Non-pigmented ciliary epithelial cell (primary cell): ENCODE measurements at places on chromosomes 5 and 9.

DNA sequence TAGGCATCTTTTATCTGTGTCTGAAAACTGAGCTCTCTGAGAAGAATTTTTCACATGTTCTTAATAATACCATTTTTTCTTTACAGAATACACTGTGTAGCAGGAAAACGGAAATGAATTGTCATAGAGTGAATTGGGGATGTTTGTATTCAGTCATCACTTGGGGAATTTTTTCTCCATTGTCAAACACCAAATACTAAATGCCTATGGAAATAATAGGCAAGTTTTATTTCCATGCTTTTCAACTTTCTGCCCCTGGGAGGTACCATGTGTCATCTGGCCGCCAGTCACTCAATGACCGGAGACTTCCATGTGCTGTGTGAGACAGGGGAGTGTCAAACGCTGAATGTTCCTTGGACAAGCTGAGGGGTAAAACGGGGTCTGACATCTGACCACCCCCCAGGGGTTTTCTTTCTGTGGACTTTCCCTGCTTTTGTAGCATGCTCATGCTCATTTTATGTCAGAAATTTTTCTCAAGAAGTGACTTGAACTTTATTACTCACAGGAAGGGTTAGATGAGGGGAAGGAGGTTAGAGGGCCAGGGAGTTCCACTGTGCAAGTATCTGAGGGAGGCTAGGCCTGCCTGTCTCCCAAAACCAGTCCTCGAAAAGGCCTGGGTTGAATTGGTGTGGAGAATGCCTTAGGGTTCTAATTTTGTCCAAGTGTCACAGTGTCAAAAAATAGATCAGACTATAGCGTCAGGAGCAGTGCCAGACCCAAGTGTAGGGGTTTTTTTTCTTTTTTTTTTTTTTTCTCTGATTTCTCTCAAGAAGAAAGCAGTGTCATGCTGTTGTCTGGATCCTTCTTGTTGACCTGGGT, 438.6 kb downstream of the AGTPBP1 start:
- no peak for DNase-seq

DNA sequence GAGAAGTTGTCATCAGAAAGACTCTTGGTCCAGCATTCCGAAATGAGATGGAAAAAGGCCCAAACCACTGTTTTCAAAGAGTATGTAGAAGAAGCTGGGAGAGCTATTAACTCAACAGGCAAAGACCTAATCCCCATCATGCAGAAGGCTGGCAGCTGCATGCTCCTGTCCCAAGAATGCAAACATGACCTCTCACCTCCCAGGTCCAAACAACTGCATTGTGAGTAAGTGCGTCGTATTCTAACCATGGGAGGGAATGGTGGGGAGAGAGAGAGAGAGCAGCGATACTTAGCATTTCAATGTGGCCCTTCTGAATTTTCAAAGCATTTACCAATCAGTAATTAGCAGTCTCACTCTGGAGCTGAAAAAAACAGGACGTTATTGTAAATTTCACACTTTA, 27.6 kb downstream of the TRPC7 start:
- DNase-seq: no peak

- no peak for DNase-seq
These were observed 40.9 kb downstream of the STX17 start for GRCh38 chr9:99947395-99947794.

GRCh38 chr5:424301-425110, 18.5 kb upstream of the EXOC3 start:
- no peak for DNase-seq

GRCh38 chr9:137694962-137695875, 76.4 kb downstream of the EHMT1 start:
- no peak for DNase-seq

DNA sequence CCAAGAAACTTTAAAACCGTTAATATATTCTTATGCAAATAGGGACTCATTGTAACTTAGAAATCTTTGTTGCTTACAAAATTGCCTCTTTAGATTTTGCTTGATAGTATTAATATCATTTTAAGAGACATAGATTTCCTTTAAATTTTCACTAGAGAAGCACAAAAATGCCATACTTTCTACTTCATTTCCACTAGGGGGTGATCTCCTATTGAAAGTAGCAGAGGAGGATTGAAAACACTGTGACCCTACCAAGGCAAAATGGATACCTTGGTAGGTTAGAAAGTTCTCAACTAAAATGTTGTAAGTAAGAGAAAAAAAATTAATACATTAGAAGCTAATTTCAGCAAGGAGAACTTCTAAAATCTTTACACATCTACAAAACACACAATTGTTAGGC, 204.9 kb downstream of the CHSY3 start:
- DNase-seq: no peak

GRCh38 chr5:133928587-133929393, 39.6 kb downstream of the C5orf15 start:
- DNase-seq: no peak

DNA sequence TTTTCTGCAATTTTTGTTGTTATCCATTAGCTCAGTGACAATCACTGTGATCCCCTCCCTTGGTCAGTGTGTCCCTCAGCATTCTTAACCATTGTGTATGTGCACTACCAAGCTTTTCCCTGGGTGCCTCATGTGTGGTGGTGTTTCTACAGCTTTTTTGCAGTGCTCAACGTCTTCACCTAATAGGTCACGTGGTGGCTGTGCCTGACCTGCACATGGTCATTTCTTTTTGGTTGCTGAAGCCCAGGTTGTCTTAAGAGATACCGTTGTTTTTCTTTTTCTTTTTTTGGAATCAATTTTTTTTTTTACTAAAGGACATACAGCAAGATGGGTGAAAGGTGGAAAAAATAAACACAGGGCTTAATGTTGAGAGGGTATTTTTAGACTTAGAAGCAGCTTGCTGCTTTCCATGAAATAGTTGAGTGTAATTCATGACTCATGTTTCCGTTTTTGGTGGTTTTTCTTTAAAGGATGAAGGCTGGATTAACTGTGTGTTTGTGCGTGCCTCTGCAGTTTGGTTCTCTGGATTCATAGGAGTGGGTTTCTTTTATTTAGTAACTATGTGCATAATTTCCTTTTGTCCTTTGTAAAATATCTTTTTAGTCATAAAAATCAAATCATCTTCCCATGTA, 22.2 kb downstream of the SH3GL2 start:
- DNase-seq: peak; percentile 23

- DNase-seq: no peak
These were observed 572.9 kb upstream of the PTGER4 start for GRCh38 chr5:40106847-40107246.

- DNase-seq: no peak
These were observed 29.2 kb upstream of the PANK3 start for GRCh38 chr5:168608386-168608785.

DNA sequence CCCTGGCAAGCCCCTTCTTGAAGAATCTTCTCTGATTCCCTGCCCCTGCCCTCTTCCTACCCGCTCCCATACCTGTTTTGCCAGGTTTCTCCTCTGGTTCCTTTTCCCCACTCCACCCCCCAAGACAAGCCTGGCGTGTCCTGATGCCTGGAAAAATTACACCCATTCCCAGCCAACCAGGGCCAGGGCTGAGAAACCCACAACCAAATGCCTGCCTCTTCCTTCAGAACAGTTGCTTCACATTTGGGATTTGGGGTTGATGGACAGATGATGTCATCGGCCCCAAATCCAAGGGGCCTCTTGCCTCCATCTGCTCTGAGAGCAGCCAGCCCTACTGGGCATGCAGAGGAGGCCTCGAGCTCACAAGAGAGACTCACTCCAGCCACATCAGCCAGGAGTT, 8.8 kb upstream of the NEK6 start:
- no peak for DNase-seq

DNA sequence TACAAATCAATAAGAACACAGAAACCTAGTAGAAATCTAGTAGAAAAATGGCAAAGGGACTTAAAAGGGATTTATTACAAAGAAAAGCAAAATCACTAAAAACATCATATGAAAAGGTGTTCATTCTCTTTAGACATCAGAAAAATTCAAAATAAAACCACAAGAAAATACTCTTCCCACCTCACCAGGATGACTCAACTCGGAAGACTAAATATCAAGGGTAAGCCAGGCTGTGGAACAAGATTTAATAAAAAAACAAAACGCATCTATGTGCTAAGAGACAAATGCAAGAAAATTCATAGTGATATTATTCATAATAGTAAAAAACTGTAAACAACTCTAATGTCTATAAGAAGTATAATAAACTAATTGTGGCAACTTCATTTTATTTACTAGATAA, 181.6 kb upstream of the GHR start:
- DNase-seq: no peak

- no peak for DNase-seq
These were observed 29.8 kb upstream of the VCAN start for GRCh38 chr5:83441747-83442146.

DNA sequence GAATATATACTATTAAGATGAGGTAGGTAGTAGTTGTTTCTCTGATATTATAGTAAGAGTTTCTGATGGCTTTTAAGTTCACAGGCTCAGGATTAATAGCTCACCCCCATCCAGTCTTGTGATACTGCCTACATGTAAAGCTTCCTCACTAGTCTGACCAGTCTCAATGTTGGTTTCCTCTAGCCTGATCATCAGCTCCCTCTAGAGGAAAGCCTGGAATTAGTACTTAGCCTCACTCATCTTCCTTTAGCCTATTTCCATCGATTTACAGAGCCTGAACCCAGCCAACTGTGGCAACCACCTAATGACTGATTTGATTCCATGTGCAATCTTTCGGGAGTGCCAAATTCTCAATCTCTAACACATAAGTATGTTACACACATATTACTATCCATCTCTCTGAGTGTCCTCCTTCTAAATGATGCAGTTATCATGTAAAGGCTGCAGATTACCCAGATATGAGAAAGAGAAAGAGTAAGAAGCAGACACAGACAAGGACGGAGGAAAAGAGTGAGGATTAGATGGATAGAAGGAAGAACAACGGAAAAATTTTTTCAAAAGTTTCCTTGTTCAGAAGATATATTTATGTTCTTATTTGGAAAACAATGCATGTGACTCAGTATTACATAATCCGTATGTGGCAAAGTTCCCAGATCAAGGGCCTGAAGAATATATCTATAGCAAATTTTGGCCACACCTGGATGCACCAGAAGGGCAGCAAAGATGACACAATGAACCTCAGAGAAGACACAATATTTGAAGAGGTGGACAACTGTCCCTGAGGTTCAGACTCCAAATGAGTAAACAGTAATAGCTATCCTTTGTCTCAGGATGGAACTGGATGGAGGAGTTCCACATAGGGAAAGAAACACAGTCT, 333.7 kb downstream of the ELAVL2 start:
- peak; percentile 19 for DNase-seq

DNA sequence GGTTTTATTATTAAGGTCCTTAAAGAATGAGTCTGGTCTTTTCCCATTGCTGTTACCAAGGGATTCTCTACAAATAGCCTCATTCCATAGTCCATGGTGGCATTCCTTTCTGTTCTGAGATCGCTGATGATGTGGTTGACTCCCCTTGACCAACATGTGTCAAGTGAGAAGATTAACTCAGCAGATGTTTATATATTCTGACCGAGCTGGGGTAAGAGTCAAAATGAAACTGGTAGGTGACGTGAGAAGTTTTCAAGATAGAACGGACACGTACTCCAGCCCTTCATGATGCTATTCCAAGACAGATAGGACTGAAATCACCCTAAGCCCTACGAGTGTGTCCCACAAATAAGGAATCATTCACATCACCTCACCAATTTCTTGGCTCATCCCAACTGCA, 155.5 kb upstream of the WWC1 start:
- DNase-seq: no peak

DNA sequence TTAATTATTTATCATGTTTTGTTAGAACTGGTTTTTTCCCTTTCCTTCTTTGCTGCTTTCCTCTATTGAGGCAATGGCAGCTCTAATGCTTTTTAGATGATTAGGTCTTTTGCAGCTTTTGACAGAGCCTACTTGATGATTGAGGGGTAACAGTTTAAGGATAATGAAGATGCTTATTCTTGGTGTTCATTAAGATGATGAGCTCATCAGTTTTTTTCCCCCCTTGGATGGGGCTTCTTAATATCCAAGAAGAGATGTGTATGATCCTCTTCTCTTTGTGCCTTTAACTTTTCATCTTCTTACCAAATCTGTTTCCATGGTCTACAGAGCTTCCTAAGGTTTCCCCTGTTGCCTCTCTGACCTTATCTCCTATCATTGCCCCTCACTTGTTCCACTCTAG, 15.8 kb downstream of the RBM27 start:
- no peak for DNase-seq

- no peak for DNase-seq
These were observed 1967.1 kb upstream of the WWC1 start for GRCh38 chr5:166324372-166324771.

- no peak for DNase-seq
These were observed 21.5 kb downstream of the TMC1 start for GRCh38 chr9:72542917-72543316.

DNA sequence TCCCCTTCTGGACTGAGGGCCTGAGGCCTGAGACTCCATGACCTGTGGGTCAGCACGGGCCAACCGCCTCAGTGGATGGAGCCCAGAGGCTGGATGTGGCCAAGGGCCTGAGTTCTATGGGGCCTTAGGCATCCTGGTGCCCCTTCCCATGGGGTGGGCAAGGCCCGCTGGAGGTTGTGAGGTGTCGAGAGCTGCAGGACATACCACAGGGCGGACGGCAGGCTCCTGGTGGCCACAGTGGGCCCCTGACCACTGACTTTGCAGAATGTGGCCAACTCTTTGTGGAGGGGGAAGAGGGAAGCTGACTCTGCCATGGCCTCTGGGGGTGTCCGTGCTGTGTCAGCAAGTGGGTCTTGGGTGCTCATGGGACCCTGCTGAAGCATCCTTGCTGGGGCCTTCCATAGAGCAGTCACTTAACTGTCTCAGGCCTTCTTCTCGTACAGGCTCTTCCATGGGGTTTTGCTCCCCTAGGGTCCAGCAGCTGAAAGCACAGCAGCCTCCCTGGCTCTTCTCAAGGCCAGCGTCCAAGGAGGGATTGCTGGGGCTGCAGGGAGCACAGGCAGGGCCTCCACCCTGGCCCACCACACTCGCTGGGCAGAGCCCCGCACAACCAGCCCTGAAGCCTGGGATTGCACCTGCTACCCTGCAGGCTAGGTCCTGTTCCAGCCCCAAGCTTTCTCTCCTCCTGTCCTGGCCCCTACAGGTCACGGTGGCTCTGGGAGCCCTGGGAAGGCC, 21.6 kb upstream of the SLC9A3 start:
- no peak for DNase-seq

GRCh38 chr5:87268126-87268969, 665 bp downstream of the RASA1 start:
- DNase-seq: no peak

GRCh38 chr5:149605998-149606724, 24.9 kb downstream of the ARHGEF37 start:
- peak; percentile 28 for DNase-seq

- peak; percentile 97 for DNase-seq
These were observed 132.9 kb upstream of the NR3C1 start for GRCh38 chr5:143536364-143536763.

GRCh38 chr5:16616536-16617273, at the start of gene RETREG1:
TSS of gene RETREG1 (minus strand) at chr5:16616997. CDS start at chr5:16616971, 26 bp downstream.
- DNase-seq: no peak

GRCh38 chr5:98328015-98328414, 445.4 kb upstream of the RGMB start:
- no peak for DNase-seq

DNA sequence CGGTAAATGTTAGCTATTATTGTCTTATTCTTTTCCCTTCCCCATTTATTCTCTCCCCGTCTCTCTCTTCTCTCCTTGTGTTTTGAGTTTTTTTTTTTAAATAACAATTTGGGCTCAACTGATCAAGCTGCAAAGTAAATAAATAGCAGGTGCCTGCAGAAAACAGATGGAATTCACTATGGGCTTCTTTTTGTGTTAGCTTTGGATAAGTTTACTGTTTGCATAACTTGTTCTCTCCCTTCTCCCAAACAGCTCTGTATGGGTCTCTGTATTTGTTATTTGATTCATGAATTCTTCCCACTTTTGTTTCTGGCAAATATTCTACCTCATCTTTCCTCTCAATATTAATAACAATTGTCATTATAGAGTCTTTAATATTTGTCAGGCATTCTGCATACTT, 111.8 kb upstream of the ASTN2 start:
- no peak for DNase-seq
